ENCODE measurements at places on chromosomes 11 and 22.

- no peak overlapping the region for H3K27ac ChIP-seq
- DNase-seq: no peak
- H3K4me3 ChIP-seq: no peak overlapping the region
- peaks cover 26% of the 10 kb centered on the region for H3K4me1 ChIP-seq
- peaks cover 79% of the 10 kb centered on the region for H3K27me3 ChIP-seq
Measured at GRCh38 chr11:67024966-67025365, 2.0 kb downstream of the SYT12 start.

GRCh38 chr11:96309016-96309642 is 33.9 kb downstream of the MAML2 start:
- H3K36me3 ChIP-seq: peaks cover 27% of the 10 kb centered on the region
- H3K27ac ChIP-seq: no peak overlapping the region
- DNase-seq: no peak
- H3K4me3 ChIP-seq: no peak overlapping the region
- H3K4me1 ChIP-seq: peaks cover 50% of the 10 kb centered on the region
- no peaks in the 10 kb centered on the region for H3K27me3 ChIP-seq

- H3K27me3 ChIP-seq: peaks cover 3% of the 10 kb centered on the region
- H3K36me3 ChIP-seq: no peaks in the 10 kb centered on the region
- H3K4me3 ChIP-seq: no peak overlapping the region
- no peak overlapping the region for H3K27ac ChIP-seq
- no peak for DNase-seq
- no peaks in the 10 kb centered on the region for H3K4me1 ChIP-seq
Measured at GRCh38 chr11:122220321-122220720, 104.3 kb upstream of the BLID start.

- H3K4me3 ChIP-seq: peak overlapping the region; percentile 44
- no peak for DNase-seq
- peaks cover 14% of the 10 kb centered on the region for H3K4me1 ChIP-seq
- H3K27ac ChIP-seq: no peak overlapping the region
- no peaks in the 10 kb centered on the region for H3K36me3 ChIP-seq
Measured at GRCh38 chr22:29073618-29074275, 912 bp downstream of the KREMEN1 start.

DNA sequence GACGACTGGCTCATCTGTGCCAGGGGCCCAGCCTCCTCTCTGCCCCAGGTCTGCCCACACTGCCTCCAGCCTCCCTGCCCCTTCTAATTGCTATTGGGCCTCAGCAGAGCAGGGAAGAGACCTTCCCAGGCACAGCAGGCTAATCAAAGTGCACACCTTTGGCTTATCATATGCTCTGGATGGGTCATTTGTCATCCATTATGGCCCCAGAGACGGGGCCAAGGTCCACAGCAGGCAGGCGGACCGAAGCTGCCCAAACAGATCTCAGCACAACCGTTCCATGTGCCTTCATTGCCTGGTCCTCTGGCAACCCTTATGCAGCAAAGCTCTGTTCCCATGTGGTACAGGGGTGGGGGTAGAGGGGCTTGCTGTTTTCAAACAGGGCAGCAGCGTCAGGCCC is 66.6 kb downstream of the TP53I11 start:
- H3K27me3 ChIP-seq: peaks cover 3% of the 10 kb centered on the region
- H3K4me1 ChIP-seq: no peaks in the 10 kb centered on the region
- DNase-seq: no peak
- no peak overlapping the region for H3K27ac ChIP-seq

- DNase-seq: no peak
- no peak overlapping the region for H3K27ac ChIP-seq
- H3K4me3 ChIP-seq: no peak overlapping the region
- peaks cover 14% of the 10 kb centered on the region for H3K4me1 ChIP-seq
Measured at GRCh38 chr11:69425444-69425843, 56.0 kb upstream of the LINC01488 start.

Measured in activated CD4-positive, alpha-beta T cell treated with anti-CD3 and anti-CD28 coated beads, Interleukin-2, amount 10 ng/mL, durations not matched to agents 7 days and 5 days (primary cell).